ENCODE measurements at places on chromosomes 4 and X.

DNA sequence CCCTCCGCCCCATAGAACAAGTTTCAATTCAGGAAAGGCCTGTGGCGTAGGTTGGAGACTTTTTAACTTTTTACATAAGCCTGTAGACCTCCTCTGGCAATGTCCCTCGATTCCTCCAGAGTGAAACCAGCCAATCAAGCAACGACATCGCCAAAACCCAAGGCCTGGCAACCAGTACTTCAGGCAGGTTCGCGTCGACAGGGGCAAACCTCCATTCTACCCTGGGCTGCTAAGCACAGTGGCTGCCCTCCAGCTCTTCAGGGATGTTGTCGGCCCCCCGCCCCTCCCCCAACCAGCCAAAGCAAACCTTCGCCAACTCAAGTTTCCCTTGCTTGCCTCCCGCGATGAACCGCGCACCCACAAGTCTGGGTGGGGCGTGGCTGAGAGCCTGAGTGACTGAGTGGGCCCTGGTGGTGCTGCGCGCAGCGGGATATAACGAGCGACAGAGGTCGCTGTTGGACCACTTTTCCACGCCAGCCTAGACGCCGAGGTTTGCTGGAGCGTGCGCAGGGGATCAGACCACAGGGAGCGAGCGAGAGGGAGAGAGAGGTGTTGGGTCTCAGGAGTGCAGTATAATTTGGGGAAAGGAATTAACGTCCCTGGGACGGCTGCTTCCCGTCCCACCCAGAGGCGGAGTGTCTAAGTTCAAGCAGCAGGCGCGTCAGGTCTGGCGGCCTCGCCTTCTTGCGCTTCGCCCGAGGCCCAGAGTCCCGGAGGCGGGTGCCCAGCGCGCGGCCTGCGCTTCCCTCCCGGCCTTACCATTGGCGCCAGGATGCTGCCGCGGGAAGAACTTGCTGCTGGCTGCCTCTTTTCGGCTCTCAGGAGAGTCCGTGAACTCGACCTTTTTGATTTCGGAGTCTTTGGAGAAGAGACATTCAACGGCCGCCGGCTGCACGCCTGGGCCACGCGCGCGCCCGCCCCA, 9.0 kb upstream of the PITX2 start:
- peak; percentile 98 for DNase-seq

- DNase-seq, result peak; percentile 59
Observed at GRCh38 chr4:3402491-3403347, 39.0 kb upstream of the HGFAC start.

- DNase-seq, result no peak
Observed at GRCh38 chr4:6280365-6280996, 10.8 kb downstream of the WFS1 start.

GRCh38 chr4:48681856-48682255, 98.2 kb downstream of the FRYL start:
- peak; percentile 59 for DNase-seq

DNA sequence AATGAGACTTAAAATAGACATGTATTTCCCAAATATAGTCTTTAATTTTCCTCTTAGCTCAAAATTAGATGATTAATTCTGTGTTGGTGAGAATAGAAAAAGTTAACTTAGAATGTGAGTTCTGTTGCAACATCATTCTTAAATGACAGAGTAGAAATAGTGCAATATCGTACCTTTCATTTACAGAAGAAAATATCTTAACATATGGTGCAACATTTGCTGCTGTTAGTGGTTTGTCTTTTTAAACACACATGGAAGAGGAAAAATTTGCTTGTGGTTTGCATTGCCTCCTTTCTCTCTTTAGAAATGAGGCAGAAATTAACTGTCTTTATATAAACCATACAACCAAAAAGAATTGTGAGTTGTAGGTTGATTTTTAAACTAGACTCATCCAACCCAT, 39.3 kb upstream of the FHDC1 start:
- peak; percentile 76 for DNase-seq

GRCh38 chrX:46279925-46280313, 265.3 kb downstream of the ZNF674 start:
- DNase-seq, result peak; percentile 38

GRCh38 chrX:68842781-68843581, 14.2 kb downstream of the EFNB1 start:
- peak; percentile 46 for DNase-seq

- DNase-seq, result no peak
Observed at GRCh38 chrX:57119416-57119815, 1.9 kb downstream of the SPIN2B start.

- no peak for DNase-seq
Observed at GRCh38 chrX:21698272-21698671, 40.1 kb upstream of the KLHL34 start.

DNA sequence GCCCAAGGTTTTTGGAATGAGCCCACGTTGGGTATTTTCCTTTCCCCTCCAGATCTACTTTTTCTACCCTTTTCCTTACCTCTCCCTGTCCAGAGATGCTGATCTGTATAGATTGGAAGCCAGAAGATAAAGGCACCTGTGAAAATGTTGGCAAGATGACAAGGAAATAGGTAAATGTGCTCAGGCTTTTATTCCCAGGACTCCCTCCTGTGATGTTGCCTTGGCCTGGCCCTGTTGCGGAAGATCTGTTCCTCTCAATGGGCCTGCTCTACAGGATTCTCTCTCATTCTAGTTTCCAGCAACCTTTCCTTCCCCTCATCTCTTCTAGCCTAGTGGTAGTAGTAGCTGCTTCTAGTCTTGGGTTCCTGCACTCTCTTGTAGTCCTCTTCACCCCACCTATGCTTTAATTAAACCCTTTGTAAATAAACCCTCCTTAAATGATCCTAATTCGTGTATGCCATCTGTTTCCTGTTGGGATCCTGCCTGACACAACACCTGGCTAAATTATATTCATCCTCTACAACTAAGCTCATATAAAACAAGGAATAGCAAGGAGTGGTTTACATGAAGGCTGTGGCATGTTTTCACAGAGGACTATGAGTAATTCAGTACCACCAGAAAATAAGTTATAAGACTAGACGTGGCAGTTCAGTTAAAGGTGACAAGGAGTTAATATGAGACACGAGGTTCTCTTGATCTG, 95.7 kb upstream of the MAOA start:
- no peak for DNase-seq

GRCh38 chrX:1500701-1501624, 36.0 kb downstream of the P2RY8 start:
- DNase-seq, result no peak

DNA sequence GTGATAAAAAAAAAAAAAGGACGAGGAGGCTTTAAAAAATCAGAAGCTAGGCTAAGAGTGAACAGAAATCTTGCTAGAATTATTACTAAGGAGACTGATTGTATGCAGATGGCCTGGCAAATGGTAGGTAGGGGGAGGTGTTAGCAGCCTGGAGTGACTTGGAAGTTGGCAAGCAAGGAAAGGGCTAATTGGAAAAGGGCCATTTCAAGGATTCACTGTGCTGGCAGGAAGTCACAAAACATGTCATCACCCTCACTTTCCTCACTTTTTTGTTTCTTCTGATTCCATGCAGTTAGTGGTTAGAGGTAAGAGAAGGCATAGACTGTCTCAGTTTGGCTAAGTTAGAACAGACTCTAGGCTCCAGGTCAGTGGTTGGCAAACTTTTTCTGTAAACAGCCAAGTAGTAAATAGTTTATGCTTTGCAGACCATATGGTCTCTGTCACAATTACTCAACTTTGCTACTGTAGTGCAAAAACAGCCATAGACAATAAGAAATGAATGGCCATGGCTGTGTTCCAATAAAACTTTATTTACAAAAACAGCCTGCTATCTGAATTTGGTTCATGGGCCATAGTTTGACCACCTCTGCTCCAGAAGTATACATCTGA, 646.5 kb upstream of the ACTRT1 start:
- DNase-seq, result no peak

DNA sequence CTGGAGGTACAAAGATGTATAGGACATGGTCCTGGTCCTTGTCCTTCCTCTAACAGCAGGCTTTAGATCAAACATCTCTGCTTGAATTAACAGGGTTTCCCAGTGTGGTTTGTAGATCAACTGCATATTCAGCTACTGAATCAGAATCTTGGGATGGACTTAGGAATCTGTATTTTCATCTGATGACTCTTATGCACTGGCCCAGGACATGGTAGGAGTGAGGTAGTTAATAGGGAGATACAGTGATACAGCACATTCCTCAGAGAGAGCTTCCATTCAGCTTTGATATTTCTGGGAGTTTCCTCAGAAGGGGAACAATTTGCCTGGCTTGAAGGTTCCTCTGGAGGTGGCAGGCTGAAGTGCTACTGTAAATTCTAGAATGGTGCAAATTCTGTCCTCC, 203.1 kb downstream of the LARP7 start:
- peak; percentile 53 for DNase-seq

- DNase-seq, result peak; percentile 69
Observed at GRCh38 chr4:10006231-10006600, 15.1 kb downstream of the SLC2A9 start.

DNA sequence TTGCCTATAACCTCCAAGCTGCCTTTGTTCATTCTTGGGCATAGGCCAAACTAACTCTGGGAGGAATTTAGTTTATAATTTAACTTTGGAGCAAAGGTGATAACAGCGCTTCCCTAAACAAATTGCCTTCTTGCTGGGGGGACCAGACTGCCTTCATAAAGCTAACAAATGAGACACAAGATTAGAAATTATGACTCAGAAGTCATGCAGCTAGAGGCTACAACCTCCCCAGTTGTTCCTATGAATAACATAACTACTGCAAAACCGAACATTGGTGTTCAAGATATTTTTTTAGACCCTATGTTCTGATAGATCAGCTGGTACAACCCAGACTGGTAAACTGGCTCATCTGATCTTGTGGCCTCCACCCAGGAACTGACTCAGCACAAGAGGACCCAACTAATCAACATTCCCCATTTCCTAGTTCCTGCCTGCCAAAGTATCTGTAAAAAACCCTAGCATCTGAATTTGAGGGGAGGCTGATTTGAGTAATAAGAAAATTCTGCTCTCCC, 22.0 kb upstream of the TMPRSS11B start:
- peak; percentile 76 for DNase-seq

- peak; percentile 60 for DNase-seq
Observed at GRCh38 chr4:107825072-107825824, 516 bp downstream of the SGMS2 start.

All from iris pigment epithelial cell (primary cell).